ENCODE measurements at places on chromosomes 7 and 10. TPM values are rescaled to one million over a fixed set of nuclear protein-coding genes. Genes with fewer than 3 reads are reported as not detected.

SPDYE3 gene
- not detected for total RNA-seq

CRHR2 gene
- not detected for total RNA-seq

INSYN2A gene
- 1.4 TPM for total RNA-seq

AQP1 gene
- 0.36 TPM for total RNA-seq

Measured in A549 treated with CORT108297 at 1 μM for 4 hours (cell line).